ENCODE measurements at places on chromosomes 3 and 15. TPM values are rescaled to one million over a fixed set of nuclear protein-coding genes. Genes with fewer than 3 reads are reported as not detected.

FSD2 gene
- polyA plus RNA-seq, result 0.08 TPM

CPB1 gene
- polyA plus RNA-seq, result 0.86 TPM

UBA7 gene
- 72.4 TPM for polyA plus RNA-seq

MESP2 gene
- polyA plus RNA-seq, result 0.17 TPM

LRRIQ4 gene
- polyA plus RNA-seq, result 0.03 TPM
